ENCODE measurements at places on chromosomes 1 and 21.

DNA sequence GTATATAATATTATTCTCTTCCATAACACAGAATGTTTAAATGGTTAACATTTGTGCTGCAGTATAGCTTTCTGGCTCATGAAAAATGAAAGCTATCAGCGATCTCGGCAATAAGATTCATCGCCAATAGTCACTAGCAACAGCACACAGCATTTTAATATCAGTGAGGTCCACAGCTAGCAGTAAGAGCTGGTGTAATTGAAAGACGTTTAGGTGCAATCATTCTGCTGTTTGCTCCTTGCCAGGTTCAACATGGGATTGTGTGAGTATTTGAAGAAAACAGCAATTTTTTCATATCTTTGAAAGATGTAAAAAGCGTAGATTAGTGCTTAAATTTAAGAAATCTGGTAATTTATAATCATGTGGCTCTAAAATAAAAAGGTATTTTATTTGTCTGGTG is 20.1 kb downstream of the PRKACB start:
- DNase-seq, result no peak

GRCh38 chr21:32022146-32022545 is 149.3 kb downstream of the HUNK start:
- no peak for DNase-seq

DNA sequence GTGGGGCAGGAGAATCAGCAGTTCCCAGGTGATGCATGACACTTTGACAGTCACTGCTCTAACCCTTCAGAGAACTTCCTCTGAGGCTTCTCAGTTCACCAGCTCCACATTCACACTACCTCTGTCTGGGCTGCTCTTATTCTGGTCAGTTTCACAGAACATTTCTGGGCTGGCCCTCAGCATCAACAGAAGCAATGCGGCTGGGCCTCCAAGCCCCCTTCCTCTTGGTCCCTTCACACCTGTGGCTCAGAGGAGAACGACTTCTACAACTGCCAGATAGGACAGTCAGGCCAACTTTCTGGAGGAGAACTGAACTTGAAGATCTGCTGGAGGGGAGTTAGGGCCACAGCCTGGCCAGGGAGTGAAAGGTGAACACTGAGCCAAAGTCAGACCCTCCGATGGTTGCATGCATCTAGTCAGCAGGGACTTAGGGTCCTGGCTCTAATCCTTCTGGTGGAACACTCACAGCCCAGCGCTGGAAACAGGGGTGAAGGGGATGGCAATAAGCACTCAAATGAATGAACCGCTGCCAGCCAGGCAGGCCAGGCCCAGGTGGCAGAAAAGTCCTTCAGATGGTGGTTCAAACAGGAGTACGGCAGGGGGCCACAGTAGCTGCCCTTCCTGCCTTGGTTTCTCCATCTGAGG is 274.1 kb downstream of the FOXD2 start:
- DNase-seq, result no peak

GRCh38 chr1:10598389-10598702 is 123.6 kb downstream of the PEX14 start:
- no peak for DNase-seq

- DNase-seq, result no peak
Measured at GRCh38 chr1:119097380-119097779, 43.1 kb downstream of the WARS2 start.

DNA sequence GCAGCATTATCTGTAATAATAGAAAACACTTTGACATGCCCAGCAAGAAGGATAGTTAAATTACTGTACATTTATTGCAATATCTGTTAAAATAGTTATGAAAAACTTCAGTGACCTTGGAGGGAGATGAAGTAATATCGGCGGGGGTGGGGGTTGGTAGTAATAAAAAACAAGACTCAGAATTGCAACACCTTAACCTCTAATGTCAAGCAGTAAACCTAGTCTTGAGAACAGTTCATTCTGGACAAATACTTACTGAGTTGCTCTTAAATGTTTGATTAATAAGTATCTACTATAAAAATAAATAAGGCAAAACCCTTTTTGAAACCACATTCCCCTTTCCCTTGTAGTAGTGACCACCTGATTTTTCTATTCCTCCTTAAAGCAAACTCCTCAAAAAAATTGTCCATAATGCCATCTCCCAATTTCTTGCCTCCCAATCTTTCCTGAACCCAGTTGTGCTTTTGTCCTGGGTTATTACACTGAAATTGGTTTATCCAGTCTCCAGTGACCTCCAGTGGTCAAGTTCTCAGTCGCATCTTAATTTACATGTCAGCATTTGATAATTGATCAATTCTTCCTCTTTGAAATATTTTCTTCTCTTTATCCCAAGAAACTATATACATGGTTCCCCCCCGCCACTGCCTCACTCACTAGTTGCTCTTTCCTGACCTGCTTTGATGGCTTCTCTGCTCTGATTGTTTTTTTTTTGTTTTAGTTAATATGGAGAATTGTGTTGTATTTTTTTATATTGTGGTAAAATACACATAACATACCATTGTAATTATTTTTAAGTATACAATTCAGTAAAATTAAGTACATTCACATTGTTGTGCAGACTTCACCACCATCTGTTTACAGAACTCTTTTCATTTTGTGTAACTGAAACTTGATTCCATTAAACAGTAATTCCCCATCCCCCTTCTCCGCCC is 36.8 kb downstream of the RAP1A start:
- no peak for DNase-seq

DNA sequence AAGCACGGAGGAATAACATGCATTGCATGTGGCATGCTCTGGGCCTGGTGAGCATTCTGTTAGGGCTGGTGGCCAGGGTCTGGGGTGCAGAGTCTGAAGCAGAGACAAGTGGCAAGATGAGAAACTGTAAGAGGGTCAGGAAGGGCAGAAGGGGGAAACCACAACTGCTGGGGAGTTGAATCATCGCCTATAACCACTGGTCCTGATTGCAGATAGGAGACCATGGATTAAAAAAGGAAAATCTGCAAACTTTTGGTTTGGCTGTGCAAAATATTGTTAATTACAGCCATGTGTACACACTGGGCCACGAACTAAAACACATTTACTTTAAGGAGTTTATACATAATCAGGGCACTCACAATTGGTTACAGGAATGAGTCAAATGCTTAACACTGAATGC is 76.6 kb downstream of the TGFBR3 start:
- no peak for DNase-seq

All from ELF-1 (cell line).